B cell (primary cell): ENCODE measurements at places on chromosomes 5 and 9.

- no peak for DNase-seq
- no peak overlapping the region for H3K27ac ChIP-seq
- H3K4me1 ChIP-seq = no peaks in the 10 kb centered on the region
- H3K27me3 ChIP-seq = no peaks in the 10 kb centered on the region
- H3K4me3 ChIP-seq = no peak overlapping the region
Measured at GRCh38 chr9:92265154-92265553, 28.3 kb downstream of the IARS1 start.

DNA sequence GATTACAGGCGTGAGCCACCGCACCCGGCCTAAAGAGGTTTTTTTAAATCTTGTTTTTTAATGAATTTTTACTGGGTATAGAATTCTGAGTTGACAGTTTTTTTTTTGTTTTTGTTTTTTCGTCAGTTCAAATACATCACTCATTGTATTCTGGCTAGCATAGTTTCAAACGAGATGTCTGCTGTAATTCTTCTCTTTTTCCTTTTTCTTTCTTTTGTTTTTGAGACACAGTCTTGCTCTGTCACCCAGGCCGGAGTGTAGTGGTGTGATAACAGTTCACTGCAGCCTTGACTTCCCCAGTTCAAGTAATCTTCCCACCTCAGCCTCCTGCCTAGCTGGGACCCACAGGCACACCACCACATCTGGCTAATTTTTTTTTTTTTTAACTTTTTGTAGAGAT, 2.2 kb upstream of the PRRT1B start:
- peaks cover 33% of the 10 kb centered on the region for H3K27me3 ChIP-seq
- no peak overlapping the region for H3K4me3 ChIP-seq
- no peak for DNase-seq
- H3K36me3 ChIP-seq = no peaks in the 10 kb centered on the region
- H3K27ac ChIP-seq = no peak overlapping the region

DNA sequence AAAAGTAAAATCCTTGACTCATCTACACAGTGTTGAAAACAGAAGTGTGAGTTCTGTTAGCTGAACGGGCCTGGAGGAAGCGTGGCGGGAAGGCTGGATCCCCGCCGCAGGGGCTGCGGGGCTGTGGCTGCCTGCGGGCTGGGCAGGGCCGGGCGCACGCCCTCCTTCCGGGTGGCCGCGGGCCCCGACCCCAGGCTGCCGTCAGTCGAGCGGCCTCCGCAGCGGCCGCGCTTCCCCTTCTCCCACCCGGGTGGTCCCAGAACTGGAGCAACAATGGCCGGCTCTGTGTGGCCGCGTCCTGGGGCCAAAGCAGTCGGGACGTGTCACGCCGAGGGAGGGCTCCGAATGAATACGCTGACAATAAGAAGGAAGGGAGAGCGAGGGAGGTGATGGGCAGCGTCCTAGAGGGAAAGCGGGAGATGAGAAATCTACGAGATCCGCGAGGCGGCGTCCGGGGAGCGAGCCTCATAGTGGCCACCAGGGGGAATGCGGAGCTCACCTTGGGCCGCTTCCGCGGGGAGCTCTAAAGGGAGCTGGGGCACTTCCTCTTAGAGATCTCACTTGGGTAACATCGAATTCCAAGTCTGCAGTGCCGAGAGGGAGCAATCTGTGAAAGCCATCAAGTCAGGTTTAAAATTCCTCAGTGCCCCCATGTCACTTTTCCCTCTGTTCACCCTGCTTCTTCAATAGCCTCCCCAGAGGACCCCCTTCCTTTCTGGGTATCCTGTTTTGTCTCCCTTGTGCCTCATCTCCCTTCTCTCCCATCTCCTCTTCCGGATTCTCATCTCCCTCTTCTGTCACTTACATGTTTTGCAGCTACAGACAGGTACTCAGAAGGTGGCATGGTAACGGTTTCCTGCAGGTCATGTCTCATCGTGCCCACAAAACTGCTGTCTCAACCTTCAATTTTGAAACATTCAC, 83.9 kb downstream of the SLC1A3 start:
- peaks cover 25% of the 10 kb centered on the region for H3K4me1 ChIP-seq
- no peaks in the 10 kb centered on the region for H3K27me3 ChIP-seq
- H3K4me3 ChIP-seq = peak overlapping the region; percentile 60
- H3K27ac ChIP-seq = peak overlapping the region; percentile 55

DNA sequence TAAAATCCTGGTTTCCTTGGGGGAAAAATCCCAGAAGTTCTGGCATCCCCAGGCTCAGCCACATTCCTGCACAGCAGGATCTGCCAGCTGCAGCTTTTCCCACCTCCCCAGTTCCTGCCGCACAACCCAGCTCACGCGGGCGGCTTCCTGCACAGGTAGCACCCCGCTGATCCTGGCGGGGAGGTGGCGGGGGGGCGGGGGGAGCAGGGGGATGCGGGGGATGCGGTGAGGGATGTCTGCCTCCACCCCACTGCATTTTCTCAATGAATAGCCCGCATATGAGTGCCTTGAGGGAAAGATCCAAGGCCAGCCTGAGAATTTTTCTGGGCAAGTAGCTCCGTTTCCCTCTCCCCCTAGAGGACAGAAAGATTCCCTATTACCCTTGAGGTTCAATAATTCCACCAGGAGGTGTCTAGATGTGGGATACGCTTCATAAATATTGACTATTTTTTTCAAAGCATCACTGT, 21.1 kb downstream of the GFPT2 start:
- peaks cover 4% of the 10 kb centered on the region for H3K4me1 ChIP-seq
- no peak overlapping the region for H3K27ac ChIP-seq
- DNase-seq = no peak
- no peak overlapping the region for H3K4me3 ChIP-seq
- no peaks in the 10 kb centered on the region for H3K36me3 ChIP-seq
